Stimulated activated naive B cell treated with anti-CD40 and anti-IgM and Interleukin-4, amounts not matched to agents 10 μg/mL and 1 μg/mL and 100 μg/mL, for 72 hours (primary cell): ENCODE measurements at places on chromosomes 6 and 20.
A peak's percentile ranks its signal among the peaks of the same experiment; 100 is the strongest.

GRCh38 chr6:31197559-31198305 lies 27.2 kb upstream of the POU5F1 start:
- peak; percentile 89 for DNase-seq

DNA sequence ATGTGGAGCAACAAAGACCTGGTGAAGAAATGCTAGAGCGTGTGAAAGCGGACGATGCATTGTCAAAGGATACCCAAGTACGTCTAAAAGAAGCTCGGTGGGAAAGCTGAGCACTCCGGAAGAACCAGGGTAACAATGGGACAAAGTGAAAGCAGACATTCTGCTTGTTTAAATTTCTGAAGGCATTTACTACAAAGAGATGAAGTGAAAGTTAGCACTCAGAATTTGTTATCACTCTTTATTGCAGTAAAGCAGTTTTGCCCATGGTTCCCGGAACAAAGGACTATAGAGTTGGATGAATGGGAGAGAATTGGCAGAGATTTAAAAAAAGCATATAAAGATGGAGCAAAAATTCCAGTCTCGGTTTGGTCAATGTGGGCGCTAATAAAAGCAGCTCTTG lies 12.8 kb upstream of the IRAK1BP1 start:
- no peak for DNase-seq

- DNase-seq, result no peak
Observed at GRCh38 chr6:93418033-93418407, 1.3 kb downstream of the EPHA7 start.

DNA sequence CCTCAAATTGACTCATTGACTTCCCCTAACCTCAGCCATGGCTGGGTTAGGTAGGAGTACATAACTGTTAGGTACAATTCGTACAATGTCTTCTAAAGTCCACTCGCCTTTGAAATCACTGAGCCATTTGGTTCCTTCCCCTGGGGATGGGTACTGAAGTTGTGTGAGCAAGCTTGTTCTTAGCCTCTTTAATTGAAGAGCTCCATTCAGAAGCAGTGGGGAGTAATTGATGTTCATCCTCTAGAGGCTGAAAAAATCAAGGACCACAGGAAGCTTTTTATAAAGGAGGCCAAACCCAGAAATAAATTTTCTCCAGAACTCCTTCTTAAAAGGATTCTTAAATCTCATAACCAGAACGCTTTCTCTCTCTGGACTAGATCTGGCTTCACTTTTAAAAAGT lies 60.6 kb downstream of the ANKS1A start:
- DNase-seq, result no peak

- no peak for DNase-seq
Observed at GRCh38 chr6:138662471-138662870, 111.1 kb upstream of the CCDC28A start.

- DNase-seq, result no peak
Observed at GRCh38 chr6:112010328-112010727, 43.6 kb upstream of the CCN6 start.

- no peak for DNase-seq
Observed at GRCh38 chr6:110041126-110041525, 63.0 kb downstream of the GPR6 start.

GRCh38 chr6:30749554-30750378 lies 5.4 kb upstream of the IER3 start:
- no peak for DNase-seq

GRCh38 chr6:109382576-109383437 lies 540 bp upstream of the CD164 start:
- peak; percentile 92 for DNase-seq

DNA sequence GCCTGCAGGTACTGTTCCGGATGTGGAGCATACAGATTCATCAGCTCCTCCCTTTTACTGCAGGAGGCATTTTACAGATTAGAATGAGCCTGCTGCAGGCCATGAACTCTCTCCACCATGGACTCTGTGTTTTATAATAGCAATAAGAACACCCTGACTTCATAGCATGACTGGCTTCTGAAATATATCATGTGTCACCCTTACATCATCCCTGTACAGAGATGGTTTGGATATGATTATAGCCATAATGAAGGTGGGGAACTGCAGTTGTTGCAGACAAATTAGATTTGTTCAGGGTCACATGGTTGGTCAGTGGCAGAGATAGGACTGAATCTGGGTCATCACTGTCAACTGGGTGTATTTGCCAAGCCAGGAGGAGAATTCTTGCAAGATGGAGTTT lies 100.7 kb downstream of the FOXO3 start:
- no peak for DNase-seq

DNA sequence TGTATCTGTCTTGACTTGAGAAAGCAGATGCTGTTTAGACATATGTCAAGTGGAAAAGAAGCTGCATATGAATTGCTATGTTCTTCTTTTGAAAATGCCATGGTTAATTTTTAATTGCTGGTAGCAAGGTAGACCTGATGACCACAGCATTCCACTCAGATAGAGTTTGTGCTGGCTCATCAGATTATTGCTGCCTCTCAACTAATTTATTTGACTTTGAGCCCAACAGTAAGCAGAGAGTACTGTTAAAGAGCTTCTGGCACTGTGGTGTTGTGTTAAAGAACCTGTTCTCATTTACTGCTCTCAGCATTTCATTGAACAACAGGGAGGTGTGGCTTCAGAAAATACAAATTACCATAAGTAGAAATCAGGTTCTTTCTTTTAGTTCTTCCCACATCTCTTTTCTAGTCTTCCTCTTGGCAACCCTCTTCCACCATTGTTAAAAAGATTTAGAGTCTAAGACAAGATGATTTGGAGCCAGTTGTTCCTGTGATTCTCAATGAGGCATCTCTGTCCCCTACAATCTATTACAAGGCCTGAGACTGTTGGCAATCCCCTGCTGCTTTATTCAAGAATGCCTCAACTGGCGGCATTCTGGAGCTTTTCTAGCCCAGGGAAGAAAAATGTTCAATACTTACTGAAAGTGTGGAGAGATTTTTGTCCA lies 967.6 kb upstream of the GJE1 start:
- no peak for DNase-seq

DNA sequence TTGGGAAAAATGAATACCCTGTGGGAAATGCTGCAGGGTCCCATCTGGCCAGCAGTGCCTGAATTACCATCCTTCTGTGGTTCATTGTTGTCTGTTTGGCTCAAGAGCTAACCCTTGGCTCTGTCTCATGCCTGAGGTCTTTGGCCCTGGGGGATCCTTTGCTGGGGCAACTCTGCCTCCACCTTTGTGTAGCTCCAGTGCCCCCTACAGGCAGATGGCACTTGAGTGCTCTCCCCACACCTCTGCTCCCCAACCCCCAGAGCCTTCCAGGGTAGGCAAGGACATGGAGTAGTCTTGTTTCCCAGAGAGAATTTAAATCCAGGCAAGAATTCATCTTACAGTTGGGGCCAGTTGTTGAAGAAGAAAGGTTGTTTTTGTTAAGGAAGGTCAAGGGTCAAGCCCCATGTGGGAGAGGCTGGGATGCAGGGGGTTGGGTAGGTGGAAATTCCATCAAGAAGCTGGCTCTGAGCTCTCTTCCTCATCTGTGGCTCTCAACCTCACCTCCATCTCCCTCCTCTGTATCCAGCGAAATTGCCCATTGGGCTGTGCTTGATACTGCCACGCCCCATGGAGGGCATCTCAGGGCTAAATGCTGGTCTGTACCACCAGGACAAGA lies 44.2 kb downstream of the ZNF831 start:
- DNase-seq, result peak; percentile 58

DNA sequence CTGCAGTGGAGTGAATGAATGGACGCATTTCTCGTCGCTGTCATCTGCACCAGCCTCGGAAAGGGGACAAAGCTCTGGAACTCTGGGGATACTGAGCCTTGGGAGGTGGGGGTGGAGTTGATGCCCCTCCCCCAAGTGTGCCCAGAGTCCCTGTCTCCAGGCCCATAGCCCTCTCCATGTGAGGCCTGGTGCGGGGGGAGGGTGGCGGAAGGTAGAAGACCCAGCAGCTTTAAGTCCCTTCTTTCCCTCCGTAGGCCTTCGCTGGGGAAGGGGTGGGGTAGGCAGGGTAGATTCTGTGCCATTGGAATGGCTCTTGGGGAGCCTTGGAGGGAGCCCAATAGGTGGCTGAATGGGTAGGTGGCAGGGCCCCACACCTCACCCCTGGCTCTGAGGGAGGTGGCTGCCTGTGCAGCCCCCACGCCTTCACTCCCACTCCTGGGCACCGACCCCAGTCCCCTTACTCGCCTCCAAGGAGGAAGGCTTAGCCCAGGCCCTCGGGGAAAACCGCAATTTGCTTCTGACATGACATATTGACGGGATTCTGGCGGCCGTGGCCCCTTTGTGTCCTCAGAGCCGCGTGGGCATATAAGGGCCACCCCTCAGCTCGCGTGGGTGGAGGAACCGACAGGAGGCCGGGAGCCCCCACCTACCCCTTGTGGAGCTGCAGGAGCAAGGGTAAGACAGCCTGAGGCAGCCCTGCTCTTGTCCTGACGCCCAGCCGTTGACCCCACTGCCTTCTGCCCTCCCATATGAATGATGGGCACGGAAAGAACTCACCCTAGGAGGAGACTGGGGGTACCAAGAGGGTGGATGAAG lies at the start of gene BPIFB3:
Gene BPIFB3 (plus strand): TSS at position 613 of the 816 bp plus-strand sequence. CDS start 1,533 bp downstream, outside the sequence.
- DNase-seq, result no peak

DNA sequence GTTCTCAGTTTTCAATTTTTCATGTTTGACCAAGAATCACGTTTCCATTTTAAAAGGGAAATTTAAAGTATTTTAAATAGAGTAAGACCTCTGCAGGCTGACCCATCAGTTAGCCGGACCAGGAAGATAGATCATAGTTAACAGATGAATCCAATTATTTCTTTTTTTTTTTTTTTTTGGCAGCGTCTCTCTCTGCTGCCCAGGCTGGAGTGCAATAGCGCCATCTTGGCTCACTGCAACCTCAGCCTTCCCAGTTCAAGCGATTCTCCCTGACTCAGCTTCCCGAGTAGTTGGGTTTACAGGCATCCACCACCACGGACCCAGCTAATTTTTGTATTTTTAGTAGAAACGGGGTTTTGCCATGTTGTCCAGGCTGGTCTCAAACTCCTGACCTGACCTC lies 256.7 kb upstream of the CNR1 start:
- no peak for DNase-seq

DNA sequence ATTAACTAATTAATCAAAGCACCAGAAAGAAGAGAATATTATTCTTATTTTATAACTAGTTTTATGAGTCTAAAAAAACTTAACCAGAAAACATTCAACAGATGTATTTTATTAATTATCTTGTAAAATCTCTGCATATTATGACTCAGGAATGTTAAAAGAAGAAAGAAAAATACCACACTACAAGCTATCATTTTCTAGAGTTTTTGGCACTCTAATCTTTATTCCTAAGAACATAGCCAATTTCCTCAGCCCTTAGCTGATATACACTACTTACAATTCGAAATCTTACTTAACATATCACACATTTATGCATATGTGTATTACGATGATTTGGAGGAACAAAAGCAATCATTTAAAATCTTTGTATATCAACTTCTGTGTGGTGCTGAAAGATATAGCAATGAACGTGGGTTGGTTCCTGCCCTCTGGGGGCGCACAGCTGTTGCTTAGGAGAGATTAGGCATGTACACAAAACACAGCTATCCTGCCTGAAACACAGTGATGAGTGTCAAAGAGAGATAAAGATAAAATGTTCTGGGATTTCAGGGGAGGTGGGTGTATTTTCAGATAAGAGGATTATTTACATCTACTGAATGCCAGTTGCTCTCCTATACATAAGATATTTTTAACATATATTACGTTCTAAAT lies 404.5 kb downstream of the SYNE1 start:
- DNase-seq, result no peak

GRCh38 chr20:31857861-31858759 lies 12.2 kb downstream of the DUSP15 start:
- DNase-seq, result peak; percentile 23

- no peak for DNase-seq
Observed at GRCh38 chr6:79640146-79641111, 9.3 kb downstream of the SH3BGRL2 start.

- no peak for DNase-seq
Observed at GRCh38 chr20:4472906-4473305, 248.8 kb upstream of the PRND start.

GRCh38 chr20:16385891-16386290 lies 187.4 kb downstream of the KIF16B start:
- DNase-seq, result no peak

- no peak for DNase-seq
Observed at GRCh38 chr6:136337121-136337520, 47.5 kb upstream of the BCLAF1 start.

DNA sequence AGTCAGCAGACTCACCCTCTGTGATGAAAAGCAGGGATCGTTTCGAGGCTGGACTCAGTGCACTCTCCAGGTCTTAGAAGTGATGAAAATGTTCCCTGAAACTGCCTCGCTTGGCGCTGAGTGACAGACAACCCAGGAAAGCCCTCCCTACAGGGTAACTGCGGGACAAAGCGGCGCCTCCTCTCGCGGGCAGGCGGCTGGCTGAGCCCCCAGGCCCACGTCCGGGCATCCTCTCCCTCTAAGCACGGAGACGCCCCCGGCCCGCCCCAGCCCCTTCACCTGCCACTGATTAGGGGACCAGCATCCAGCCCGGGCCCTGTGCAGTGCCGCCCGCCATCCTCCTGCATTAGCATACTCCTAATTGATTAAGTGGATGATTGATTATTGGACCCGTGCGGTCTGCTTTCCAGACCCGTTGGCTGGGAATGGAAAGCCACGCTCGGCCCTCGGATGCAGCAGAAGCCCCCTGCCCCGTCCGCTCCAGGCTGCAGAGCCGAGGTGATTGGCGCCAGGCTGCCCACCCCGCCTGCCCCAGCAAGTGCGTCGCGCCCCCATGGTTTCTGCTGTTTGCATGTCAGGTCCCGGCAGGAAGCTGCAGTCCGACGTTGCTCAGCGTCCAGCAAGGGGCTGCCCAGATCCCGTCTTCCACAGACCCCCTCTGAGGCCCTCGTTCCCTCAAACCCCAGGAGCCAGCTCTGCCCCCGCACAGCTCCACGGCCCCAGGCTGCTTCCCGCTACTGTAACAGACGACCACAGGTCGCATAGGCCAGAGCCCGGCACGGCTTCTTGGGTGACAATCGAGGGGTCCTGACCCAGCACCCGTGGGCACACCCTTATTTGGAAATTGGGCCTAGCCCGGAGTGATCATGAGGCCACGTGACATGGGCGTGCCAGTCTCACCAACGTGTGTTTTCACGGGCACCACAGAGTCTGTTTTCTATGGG lies 131.6 kb downstream of the DLL1 start:
- DNase-seq, result no peak

- no peak for DNase-seq
Observed at GRCh38 chr6:149114167-149114566, 203.3 kb upstream of the TAB2 start.
